Stimulated activated CD4-positive, alpha-beta T cell treated with anti-CD3 and anti-CD28 coated beads, Interleukin-4, amount 100 ng/mL, for 1 hour (primary cell): ENCODE measurements at places on chromosomes 6 and 20.

GRCh38 chr20:3472105-3472504, 1.3 kb downstream of the ATRN start:
- DNase-seq, result no peak

GRCh38 chr6:13357551-13358075, 29.3 kb upstream of the TBC1D7 start:
- DNase-seq, result no peak

- DNase-seq, result no peak
These were observed 205.6 kb downstream of the ZDHHC14 start for GRCh38 chr6:157586476-157587126.

GRCh38 chr6:141140905-141141304, 991.8 kb upstream of the GJE1 start:
- DNase-seq, result no peak

DNA sequence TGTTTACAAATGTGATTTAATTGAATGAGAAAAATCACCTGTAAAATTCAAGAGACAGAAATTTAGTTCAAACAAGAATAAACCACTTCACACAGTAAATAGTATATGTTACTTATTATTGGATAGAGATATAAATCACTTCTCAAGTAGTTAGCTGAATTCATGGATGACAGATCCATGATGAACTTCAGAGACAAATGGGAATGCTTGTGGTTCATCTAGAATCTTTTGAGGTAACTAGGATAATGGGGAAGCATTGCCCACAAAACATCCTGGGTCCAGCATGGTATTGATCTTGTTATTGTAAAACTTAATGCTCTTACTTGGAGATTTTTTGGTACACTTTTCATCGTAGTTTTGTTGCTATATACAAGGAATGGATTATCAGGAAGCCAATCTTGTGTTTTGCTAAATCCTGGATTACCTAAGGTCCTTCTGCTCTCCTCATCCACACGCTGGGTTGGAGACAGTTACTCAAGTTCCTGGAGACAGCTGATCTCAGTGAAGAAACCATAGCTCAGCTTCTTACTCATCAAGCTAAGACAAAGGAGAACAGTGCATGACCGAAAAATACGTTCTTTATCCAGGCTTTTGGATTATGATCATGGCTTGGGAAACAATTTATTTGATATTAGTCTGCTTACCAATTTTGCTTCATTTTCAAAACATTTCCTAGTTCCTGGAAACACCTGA, 142.5 kb upstream of the PREP start:
- no peak for DNase-seq

DNA sequence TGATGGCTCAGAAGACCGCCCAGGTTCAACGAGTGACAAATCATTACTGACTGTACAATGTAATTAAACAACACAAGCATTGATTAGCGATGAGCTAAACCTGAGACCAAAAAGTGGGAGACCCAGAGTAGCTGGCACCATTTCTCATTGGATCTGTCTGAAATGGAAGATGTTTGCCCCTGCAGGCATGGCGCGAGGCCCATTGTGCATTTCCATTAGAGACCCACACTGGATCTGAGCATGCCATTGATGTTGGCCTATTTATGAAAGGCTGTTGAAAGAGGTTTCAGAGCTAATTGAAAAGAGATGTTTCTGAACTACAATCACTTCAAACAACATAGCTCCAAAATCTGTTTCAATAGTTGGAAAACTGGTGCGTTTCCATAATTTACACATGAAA, 196.7 kb downstream of the TFAP2B start:
- DNase-seq, result no peak

- no peak for DNase-seq
These were observed 222.8 kb downstream of the CDH26 start for GRCh38 chr20:60180986-60181385.

DNA sequence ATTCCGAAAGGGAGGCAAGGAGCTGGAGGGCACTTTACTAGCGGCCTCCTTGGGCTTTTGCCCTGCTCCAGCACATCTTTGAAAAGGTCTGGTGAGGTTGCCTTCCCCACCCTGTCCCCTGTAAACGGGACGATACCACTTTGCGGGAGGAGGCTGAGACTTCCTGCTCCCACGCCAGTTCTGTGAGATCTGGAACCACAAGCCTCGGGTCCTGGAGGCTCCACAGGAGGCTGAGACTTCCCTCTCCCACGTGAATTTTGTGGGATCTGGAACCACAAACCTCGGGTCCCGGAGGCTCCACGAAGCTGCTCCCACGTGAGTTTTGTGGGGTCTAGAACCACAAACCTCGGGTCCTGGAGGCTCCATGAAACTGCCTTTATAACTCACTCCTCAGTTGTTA, 209.3 kb downstream of the DLL1 start:
- DNase-seq, result no peak

DNA sequence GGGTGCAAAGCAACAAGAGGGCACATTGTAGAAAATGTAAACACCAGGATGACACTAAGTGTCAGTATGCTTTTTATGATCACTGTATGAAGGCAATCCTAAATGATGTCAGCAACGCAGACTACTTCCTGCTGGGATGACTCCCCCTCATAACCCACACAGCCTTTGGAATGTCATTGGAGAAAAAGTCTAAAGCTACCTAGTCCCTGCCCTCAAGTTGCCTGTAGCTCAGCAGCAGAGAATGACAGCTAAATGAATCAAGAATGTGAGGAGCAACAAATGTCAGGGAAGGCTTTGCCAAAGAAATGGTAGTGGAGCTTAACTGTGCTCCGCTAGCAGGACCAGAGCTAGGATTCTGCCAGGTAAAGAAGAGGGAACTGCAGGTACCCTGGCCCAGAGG, 555.6 kb downstream of the CD83 start:
- DNase-seq, result no peak

DNA sequence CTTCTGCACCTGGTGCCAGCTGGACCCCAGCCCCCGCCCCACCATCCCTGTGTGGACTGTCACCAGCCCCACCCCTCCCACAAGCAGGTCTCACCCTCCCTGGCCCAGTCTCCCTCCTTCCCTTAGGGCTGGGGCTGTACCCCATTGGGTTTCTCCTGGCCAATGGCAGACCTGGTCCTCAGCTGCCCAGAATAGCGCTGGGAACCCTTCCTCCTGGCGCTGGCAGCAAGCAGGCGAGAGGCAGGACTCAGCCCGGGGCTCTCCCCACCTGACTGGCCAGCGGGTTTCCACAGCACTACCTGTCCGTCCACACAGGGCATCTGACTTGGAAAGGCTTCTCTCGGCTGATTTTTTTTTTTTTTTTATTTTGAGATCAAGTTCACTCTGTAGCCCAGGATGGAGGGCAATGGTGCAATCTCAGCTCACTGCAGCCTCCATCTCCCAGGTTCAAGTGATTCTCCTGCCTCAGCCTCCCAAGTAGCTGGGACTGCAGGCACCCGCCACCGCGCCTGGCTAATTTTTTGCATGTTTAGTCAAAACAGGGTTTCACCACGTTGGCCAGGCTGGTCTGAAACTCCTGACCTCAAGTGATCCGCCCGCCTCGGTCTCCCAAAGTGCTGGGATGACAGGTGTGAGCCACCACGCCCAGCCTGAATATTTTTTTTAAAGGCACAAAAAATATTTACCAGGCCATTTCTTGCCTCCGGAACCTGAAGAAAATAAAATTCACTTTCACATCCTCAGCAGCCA, 21.6 kb upstream of the CHRNA4 start:
- no peak for DNase-seq

DNA sequence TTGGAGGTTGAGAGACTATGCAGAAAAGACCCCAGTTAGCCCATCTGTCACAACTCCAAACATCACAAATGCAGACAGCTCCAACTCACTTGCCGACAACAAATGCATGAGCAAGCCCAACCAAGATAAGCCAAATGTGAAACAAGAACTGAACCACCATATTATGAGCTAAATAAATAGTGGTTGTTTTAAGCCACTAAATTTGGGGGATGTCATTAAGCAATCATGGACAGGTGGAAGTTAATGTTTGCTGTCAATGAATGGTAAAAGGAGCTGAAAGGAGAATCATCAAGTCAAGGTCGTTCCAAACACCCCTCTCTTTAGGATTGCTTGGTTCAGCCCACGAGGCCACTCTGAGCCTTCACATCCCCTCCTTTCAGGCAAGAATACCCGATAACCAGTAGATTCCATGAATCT, 71.2 kb upstream of the PLCB4 start:
- no peak for DNase-seq

DNA sequence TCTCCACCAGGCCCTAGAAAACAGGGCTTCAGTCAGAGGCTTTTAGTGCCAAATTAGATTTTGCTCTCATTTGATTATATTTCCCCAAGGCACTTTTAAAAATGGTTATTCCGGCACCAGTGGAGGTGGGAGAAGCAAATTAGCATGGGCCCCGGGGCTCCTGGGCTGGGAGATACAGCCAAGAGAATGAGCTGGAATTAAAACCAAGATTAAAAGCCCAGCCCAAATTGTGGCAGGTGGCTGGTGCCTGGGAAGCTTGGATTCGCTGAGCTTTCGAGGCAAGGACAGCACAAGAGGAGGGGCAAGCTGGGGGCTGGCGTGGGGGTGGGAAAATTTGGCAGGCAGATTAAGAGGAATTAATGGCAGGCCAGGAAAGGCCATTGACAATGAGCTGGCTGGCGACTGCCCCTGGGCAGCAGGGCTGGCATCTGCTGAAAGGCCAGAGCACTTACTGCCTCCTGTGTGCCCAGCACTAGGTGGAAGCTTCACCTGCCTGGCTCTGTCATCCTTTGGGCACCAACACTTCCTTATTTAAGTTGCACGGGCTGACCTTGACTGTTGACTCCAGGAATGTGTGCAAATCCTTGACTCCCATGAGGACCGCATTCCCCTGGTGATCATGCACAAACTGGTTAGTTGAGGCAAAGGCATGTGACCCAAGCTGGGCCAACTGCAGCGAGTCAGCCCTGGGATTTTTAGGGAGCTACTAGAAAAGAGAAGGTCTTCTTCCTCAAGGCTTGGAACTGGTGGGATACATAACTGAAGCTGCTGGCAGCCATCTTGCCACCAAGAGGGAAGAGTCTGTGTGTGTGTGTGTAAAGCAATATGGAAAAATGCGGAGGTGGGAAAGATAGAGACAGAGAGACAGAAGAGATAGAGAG, 76.1 kb downstream of the SULF2 start:
- DNase-seq, result no peak

GRCh38 chr6:97669191-97670031, 386.4 kb upstream of the MMS22L start:
- DNase-seq, result no peak

DNA sequence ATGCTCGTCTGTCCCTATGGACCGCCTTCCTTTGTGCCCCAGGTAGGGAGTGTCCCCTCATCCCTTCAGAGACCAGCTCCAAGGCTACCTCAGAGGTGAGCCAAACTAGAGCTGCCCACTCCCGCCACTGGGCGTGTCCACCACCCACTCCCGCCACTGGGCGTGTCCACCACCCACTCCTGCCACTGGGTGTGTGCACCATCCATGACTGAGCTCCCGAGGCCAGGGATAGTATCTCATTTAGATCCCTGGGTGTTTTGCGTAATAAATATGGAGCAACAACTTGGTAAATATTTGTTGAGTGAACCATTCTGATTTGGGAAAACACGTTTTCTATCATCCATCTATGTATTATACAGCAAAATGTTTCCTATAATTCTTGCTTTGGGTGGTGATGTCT, 68.8 kb downstream of the ZBTB2 start:
- no peak for DNase-seq

DNA sequence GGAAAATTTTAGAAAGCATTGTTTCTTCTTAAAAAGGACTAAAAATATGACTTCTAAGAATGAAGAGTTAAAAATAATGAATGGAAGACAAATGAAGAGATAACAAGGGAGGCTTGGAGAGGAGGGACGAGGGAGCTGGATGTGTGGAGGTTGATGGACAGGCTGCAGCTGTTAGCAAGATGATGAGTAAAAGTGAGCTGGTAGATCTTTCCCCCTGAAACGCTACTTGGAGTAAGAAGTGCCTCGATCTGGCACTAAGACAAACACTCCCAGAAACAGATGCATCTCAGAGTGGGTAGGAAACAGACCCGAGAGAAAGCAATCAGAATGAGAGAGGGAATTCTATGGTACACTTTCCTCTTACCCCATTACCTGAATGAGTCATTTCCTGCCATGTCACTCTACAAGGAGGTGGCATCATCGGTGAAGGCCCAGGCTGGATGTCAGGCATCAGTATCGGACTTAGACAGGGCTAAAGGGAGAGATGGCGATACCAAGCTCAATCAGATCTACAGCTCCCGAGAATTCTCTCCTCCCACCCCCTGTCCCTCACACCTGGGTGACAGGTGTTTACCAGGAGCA, 154.1 kb upstream of the BMP2 start:
- no peak for DNase-seq

DNA sequence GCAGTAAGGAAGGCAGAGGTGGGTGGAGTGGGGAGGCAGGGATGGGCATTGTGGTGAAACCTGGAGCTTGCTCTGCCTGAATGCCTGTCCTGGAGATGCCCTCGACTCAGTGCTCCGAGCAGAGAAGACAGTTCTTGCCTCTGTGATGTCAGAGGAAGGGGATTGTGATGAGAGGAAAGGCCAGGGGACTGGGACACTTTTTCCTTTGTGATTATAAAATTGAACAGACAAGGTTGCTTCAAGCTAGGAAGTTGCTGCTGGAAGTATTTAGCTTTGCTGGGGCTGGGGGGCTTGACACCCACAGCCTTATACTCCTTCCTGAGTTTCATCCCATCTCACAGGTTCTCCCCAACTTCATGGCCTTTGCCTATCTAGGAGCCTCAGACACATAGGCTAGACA, at the start of gene SIRPD:
Gene SIRPD, minus strand, starts transcription at position 101 of the 400 bp plus-strand sequence. Its CDS starts 52 bp downstream, at position 49.
- no peak for DNase-seq

DNA sequence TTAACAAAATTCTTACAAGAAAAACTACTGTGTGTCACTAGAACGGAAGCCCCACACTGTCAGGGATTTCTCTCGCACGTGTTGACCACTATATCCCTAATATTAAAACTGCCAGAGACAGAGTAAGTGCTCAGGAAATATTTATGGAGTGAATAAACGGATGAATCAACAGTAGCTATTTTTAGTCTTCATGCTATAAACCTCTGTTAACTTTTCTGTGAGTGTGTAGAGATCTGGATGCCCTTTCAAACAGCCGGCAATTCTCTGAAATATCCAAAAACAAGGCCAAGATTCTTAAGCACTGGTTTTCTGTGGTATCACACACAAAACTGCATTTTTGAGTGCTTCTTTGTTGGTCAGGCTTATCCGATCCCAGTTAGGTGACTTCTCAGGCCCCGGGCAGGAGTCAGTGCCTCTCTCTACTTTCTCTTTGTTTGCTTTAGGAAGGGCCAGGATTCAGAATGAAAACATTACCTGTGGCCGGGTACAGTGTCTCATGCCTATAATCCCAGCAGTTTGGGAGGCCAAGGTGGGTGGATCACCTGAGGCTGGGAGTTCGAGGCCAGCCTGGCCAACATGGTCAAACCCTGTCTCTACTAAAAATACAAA, 15.7 kb downstream of the ATP9A start:
- no peak for DNase-seq

GRCh38 chr20:17854307-17854903, 114.2 kb downstream of the SNX5 start:
- no peak for DNase-seq

DNA sequence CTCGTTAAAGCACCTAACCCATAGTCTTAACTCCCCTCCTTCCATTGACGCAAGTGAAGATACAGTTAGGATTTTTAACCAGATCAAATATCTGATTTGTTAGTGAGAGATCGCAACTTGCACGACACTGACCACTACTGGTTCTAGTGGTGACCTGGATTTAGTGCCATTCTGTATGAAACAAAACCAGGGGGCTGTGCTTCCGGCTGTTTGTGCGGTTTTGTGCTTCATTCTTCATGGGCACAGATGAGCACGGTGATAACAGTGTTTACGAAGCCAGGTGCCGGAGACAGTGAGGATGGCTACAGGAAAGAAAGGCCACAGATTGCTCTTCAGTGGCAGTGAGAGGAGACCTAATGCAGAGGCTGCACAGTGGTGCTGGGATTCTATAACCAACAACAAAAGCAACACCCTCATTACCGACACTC, 75.5 kb downstream of the NOL4L start:
- no peak for DNase-seq

- no peak for DNase-seq
These were observed 29.5 kb upstream of the PKIB start for GRCh38 chr6:122580737-122581136.
